NT2/D1 (cell line): ENCODE measurements at places on chromosomes 4 and X.

GRCh38 chr4:186029571-186030398 lies 39.2 kb upstream of the TLR3 start:
- peak; percentile 35 for DNase-seq

- DNase-seq, result no peak
These were observed 389.7 kb downstream of the SPRY1 start for GRCh38 chr4:123786163-123786915.

GRCh38 chr4:123568936-123569335 lies 172.3 kb downstream of the SPRY1 start:
- no peak for DNase-seq

- DNase-seq, result no peak
These were observed 43.3 kb downstream of the SPCS3 start for GRCh38 chr4:176363072-176363471.

DNA sequence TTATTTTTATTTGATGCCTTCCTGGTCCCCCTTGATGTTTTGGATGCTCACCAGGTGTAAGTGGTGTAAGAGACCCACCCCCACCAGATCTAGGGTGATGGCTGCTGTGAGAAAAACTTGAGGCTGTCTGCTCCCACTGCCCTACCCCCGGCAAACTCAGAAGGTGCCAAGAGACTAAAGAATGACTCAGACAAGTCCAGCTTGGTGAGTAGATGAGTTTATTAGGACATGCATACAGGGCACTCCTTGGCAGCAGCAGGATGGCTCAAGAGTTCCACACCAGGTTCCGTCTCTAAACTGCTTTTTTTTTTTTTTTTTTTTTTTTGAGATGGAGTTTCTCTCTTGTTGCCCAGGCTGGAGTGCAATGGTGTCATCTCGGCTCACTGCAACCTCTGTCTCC lies 84.0 kb upstream of the HPF1 start:
- DNase-seq, result no peak

DNA sequence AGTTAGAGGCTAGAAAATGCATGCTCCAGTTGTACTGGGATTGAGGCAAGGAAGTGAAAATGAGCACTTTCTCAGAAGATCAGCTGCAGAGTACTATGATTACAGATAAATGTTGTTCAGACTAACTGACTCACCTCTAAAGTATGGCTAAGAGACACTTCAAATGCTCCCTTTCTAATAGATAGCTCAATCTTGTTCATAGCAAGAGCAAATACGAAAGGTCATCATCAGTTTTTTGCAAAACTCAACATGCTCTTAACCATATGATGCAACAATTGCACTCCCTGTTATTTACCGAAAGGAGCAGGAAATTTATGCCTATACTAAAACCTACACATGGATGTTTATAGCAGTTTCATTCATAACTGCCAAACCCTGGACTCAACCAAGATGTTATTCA lies 838.4 kb upstream of the INTU start:
- DNase-seq, result no peak

DNA sequence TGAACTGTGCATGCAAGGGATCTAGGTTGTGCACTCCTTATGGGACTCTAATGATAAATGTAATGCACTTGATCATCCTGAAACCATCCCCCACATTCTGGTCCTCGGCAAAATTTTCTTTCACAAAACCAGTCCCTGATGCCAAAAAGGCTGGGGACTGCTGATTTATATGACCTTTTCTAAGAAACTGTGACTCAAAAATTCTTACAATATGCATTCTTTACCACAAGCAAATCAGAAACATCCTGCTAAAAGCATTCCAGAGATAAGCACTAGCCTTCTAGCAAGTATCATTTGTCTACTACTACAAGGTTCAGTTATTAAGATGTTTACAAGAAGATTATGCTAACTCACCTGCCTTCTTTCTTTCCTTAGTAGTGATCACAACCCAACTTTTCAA lies 166.5 kb upstream of the PCDH7 start:
- DNase-seq, result no peak

DNA sequence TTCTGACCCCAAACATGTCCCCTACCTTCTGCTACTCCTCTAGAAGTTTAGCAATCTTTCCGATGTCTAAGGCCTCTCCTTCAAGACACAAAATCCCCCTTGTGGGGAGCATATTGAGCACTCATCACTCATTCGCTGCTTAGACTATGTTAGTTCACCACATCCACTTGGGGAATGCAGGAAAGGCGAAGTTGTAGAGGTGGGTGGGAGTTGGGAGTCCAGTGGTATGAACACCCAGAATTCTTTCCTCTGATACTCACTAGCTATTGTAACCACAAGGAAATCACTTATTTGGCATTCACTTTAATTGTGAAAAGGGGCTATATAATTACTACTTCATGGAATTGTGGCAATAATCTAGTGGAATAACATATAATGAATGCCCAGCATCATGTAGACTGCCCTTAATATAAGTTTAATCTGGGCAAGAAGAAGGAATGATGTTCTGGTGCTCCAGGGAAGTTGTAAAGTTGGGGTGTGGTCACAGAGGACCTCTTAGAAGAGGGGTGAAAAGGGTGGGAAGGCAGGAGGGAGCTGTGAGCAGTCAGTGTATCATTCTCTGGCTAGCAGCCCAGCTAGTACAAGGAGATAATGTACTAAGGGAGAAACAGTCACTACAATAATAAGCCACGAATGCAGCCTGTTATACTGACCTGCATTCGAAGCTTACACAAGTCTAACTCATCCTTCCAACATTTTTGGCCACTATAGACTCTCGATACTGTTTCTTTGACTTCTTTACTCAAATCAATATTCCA lies 468.2 kb upstream of the DIPK2B start:
- no peak for DNase-seq

- no peak for DNase-seq
These were observed 11.0 kb upstream of the FGG start for GRCh38 chr4:154623436-154623835.

DNA sequence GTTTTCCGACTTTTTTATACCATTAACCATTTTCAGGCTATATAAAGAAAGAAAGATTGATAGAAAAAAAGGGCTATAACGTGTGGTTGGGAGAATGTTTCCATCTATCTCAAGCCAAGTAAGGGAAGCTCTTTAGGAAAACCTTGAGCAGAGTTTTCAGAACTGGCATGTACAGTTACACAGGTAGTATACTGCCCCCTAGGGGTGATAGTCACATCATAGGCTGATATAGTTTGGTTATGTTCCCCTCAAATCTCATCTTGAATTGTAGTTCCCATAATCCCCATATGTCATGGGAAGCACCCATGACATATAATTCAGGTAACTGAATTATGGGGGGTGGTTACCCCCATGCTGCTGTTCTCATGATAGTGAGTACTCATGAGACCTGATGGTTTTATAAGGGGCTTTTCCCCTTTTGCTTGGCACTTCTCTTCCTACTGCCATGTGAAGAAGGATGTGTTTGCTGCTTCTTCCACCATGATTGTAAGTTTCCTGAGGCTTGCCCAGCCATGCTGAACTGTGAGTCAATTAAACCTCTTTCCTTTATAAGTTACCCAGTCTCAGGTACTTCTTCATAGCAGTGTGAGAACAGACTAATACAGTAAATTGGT lies 186.8 kb downstream of the TMA16 start:
- peak; percentile 33 for DNase-seq

GRCh38 chrX:103254171-103254824 lies 657 bp downstream of the TCEAL8 start:
- peak; percentile 89 for DNase-seq

DNA sequence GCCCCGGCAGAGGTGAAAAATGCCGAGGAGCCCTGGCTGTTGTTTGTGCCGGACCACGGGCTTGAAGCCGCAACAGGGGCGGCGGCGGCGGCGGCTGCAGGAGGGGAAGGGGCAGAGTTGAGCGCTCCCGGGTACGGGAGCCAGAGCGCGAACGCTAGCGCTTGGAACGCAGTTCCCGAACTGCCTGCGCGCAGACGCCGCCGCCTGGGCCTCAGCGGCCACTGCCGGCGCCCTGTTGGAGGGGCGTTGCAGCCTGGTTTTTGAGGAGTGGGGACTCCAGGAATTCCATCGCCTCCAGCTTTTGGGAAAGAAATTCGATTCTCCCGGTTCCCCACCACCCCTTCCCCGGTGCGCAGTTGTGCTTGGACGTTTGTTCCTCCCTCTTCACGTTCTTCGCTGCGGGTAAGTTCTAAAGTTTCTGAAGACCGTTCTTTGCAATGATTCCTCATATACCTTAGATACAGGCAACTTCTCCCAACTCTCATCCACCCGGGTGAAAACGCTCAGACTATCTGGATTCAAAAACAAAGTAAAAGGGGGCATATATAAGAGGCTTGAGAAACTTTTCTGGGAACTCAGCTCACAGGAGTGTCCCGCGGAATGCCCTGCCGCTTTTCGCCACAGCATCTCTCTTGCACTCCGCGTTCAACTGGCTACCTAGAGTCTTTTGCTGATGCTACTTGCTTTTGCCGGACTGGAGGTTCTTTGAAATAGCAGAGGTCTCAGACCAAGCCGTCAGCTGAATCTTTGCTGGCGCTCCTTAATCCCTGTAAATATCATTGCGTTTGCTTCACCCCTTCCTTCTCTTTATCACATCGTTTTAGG lies 1.0 kb downstream of the FAT4 start:
- DNase-seq, result no peak

- DNase-seq, result no peak
These were observed 295.4 kb downstream of the TRIML1 start for GRCh38 chr4:188434643-188435042.

GRCh38 chr4:20062054-20062453 lies 189.7 kb upstream of the SLIT2 start:
- DNase-seq, result no peak

DNA sequence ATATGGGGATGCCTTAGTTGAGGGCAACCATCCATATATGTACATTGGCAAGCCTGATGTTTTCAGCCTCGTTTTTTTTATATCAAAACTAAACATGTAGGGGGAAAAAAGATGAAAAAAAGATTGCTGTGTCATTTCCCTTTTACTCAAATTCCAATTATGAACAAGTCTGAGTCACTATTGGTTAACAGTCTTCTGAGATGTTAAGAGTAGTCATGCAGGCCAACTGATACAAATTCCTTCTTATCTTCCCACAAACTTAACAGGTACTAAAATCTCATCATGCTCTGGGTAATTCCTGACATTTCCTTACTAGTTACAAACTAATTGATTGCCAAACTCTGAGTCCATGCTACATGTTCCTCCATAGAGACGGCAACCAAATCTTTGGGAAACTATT lies 222.1 kb downstream of the FRMPD4 start:
- DNase-seq, result no peak

- no peak for DNase-seq
These were observed 1.6 kb downstream of the SCML1 start for GRCh38 chrX:17738737-17739535.

DNA sequence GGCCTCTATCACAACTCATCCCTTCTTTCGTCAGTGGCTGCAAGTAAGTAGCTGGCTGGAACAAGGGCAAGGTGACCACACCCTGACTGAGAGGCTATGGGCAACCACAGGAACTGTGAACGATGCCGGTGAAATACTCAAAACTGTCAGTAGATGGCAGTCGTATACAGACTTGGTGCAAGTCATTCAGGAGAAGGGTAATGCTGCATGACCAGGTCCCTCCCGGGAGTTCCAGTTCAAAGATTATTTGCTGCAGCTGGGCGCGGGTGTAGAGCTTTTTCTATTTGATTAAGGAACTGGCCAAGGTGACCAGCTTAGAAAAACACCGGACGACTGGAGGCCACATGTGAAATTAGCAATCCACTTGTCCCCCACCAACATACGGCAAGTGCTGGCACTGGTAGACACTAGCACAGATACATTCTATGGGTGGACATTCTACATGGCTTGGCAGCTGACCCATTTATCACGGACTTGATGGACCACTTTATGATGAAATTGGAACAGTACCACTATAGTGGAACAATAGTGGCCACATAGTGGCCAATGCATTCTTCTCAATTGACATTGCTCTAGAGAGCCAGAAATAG lies 726.6 kb downstream of the TRAM1L1 start:
- DNase-seq, result peak; percentile 66

DNA sequence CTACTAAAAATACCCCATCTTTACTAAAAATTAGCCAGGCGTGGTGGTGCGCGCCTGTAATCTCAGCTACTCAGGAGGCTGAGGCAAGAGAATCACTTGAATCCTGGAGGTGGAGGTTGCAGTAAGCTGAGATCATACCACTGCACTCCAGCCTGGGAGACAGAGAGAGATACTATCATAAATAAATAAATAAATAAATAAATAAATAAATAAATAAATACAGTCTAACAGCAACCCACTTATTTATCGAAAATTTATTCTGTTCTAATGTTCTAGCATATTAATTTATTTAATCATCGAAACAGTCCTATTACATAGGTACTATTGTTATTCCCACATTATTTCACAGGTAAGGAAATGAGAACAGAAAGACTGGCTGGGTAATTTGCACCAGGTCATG lies 18.2 kb upstream of the TXK start:
- no peak for DNase-seq

GRCh38 chrX:9091258-9091657 lies 57.3 kb upstream of the FAM9B start:
- no peak for DNase-seq

DNA sequence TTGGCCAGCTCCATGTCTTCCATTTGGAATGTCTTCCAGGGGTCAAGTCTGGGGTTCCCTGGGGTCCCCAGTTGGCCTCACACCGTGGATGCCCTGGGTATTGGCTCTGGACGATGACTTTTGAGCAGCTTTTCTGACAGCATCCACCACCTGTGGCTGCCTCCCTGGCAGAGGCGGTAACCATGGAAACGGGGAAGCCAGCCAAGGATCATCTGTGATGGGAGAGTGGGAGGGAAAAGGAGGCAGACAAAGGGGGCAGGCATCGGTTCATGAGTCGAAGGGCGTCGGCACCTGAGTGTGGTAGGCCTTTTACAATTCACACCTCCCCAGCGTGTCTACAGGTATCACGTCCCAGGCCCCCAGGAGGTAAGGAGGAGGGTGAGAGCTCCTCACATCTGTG lies 152.2 kb downstream of the ASMT start:
- DNase-seq, result peak; percentile 2

DNA sequence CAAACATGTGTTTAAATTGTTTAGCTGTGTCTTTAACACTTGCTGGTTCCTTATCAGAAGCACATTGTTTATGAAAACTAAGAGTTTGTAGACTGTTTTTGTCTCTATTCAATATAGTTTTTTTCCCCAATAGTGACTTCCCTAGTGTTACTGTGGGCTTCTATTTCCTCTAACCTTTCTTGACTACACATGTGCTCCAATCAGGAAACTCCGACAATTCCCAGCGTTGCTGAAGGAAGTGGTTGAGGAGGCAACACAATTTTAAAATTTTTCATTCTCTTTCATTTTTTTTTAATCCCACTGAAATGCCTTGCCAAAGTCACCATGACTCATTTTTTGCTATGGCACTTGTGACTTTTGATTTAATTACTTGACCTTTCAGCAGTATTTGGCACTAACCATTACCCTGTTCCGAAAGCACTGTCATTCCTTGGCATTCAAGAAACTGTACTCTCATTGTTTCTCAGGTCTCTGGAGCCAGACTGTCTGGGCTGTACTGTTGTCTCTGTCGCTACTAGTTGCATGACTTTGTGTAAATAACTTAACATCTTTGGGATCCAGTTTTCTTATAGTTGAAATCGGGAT lies 67.6 kb upstream of the FREM3 start:
- no peak for DNase-seq

DNA sequence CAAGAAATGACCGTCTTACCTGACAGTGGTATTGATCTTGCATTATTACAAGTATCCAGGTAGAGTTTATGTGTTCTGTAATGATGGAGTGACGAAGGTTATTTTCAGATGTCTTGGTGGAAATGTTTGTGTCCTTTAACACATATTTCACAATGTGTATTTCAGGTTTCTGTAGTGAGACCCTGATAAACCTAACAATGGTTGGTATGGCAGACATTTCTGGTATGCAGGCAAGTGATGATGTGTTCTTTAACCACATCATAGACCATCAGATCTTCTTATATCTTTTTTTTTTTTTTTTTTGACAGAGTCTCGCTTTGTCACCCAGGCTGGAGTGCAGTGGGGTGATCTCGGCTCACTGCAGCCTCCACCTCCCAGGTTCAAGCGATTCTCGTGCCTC lies 14.6 kb upstream of the ATXN3L start:
- no peak for DNase-seq
